ENCODE measurements at places on chromosomes 6 and 20.

DNA sequence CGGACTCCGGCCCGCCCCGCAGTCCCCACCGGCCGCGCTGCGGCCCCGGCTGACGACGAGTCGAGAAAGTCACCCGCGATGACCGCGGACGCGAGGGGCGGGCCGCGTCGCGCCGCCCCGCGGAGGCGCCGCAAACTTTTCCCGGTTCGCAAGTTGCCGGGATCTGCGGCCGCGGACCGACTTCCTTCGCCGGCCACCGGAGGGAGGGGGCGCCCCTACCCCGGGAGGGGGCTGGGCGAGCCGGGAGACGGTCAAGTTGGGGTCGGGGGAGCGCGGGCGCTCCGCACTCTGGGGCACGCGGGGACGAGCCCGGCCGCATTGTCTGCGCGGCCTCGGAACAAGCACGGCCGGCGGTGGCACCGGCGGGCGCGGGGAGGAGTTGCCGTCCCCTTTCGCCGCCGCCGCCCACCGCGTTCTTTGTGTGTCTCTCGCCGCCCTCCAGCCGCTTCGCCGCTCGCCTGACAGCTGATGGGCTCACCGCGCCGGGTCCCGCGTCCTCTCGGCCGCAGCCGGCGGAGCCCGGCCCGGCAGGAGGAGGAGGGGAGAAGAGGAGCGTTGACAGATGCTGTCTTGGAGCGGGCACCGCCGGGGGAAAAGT lies 131.6 kb downstream of the OGFRL1 start:
- DNase-seq = no peak

GRCh38 chr6:76135481-76135880 lies 63.0 kb upstream of the IMPG1 start:
- no peak for DNase-seq

- no peak for DNase-seq
Observed at GRCh38 chr6:6793388-6794250, 205.1 kb downstream of the LY86 start.

DNA sequence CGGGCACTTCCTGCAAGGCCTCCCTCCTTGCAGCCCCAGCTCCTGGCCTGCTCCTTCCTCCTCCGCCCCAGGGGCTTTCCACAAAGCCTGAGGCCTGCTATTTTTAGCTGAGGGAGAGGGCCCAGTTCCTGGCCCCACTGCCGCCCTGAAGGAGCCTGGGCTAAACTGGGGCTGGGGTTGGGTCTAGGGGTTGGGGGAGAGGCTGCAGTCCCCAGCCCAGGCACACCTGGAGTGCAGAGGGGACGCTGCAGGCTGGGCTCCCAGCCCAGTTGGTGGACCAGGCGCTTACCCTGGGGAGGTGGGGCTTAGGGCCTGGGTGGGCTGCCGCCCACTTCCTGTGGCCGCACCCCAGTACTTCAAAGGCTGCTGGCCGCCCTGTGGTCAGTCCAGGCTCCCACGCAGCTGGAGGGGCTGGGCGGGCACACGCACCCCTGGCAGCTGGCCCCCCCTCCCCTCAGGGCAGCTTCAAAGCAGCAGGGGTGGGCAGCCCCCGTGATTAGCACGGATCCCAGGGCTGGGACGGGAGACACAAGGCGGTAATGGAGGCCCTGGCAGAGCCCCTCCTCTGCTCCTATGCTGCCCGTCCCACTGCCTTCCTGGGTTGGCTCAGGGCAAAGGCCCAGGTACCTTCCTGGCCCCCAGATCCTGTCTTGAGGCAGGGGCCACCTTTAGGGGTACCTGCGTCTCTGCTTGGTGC lies 7.1 kb upstream of the ABHD16B start:
- no peak for DNase-seq

DNA sequence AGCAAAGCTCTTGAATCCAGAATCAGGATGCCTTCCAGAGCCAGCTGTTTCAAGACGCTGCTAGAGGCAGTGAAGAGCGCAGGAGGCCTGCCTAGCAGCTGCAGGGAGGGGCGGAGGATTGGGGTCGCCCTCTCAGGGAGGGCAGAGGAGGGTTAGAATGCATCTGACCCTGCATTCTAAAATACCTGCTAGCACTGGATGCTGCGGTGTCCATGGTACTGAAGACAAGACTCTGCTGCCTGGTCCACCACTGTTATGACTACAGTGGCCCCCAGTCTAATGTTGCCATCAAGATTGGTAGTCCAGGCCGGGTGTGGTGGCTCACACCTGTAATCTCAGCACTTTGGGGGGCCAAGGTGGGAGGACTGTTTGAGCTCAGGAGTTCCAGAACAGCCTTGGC lies 193.7 kb upstream of the PROKR2 start:
- DNase-seq = no peak
